A549 treated with GW870086 at 1 μM for 4 hours (cell line): ENCODE measurements at places on chromosomes 1 and 21. TPM values are rescaled to one million over a fixed set of nuclear protein-coding genes. Genes with fewer than 3 reads are reported as not detected.

Gene GCLM
- 86.0 to 101 TPM (median 93.1 TPM) in 5 replicates for total RNA-seq

Gene GUCA2B
- total RNA-seq, result not detected in 5 replicates

Gene LY9
- total RNA-seq, result 0.11 to 0.22 TPM (median 0.16 TPM) in 5 replicates

Gene TNFRSF4
- total RNA-seq, result 0.12 to 0.22 TPM in 2 of 5 replicates, not detected in the others

Gene CELF3
- total RNA-seq, result 0.05 TPM in 1 of 5 replicates, not detected in the others

Gene IL24
- total RNA-seq, result 0.25 to 0.60 TPM (median 0.31 TPM) in 5 replicates

Gene FAM43B
- 2.9 to 4.4 TPM (median 4.0 TPM) in 5 replicates for total RNA-seq

Gene DCDC2B
- total RNA-seq, result not detected in 5 replicates
